Stimulated activated CD4-positive, alpha-beta T cell treated with anti-CD3 and anti-CD28 coated beads, Interleukin-4, amount 100 ng/mL, for 4 hours (primary cell): ENCODE measurements at places on chromosomes 7 and 10.

- DNase-seq = no peak
Measured at GRCh38 chr10:84224411-84225028, 824 bp downstream of the LRIT2 start.

GRCh38 chr7:129493555-129493954, 8.8 kb upstream of the SMKR1 start:
- DNase-seq = no peak

- DNase-seq = no peak
Measured at GRCh38 chr7:157559596-157560257, 222.9 kb downstream of the DNAJB6 start.

- DNase-seq = no peak
Measured at GRCh38 chr7:141511316-141511675, 39.9 kb upstream of the AGK start.

GRCh38 chr10:3192856-3193635, 20.5 kb upstream of the PITRM1 start:
- peak; percentile 37 for DNase-seq

DNA sequence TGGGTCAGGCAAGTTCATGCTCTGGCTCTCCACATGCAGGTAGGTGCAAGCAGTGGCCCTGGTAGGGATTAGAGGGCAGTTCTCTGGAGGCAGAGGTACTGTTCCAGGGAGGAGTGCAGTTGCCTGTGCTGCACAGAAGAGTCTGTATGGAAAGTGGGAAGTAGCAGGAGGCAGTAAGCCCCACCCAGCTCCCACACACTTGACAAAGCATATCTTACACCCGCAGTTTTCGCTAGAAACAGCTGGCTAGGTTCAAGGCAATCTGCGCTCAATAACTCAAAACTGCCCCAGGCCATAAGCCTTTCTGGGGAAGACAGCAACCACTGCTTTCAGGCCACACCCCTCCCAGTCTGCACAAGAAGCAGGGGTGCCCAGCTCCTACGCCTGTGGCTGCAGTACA, 33.1 kb upstream of the ARMC3 start:
- no peak for DNase-seq

DNA sequence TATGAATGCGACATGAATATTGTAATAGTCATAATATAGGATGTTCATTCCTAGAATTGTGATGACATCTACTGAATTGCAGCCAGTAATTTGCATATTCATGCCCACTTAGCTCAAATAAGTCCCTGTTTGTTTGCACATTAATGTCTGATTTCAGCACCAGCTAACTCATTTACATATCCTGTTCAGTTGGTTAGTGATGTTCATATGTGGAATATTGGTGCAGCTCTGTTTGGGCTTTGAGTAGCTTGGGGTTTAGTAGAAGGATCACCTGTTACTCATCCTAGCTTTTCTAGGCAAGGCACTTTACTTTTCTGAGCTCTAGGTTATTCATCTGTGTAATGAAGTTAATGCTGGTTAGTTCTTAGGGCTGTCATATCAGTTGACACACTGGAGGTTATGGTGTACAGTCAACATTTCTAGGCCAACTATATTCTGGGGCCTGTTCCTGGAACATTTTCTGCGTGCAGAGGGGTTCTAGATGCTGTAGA, 238.4 kb downstream of the EXOC4 start:
- DNase-seq = no peak

GRCh38 chr10:104242545-104242944, 10.4 kb upstream of the CFAP43 start:
- DNase-seq = no peak

- no peak for DNase-seq
Measured at GRCh38 chr7:113179313-113179712, 61.0 kb upstream of the SMIM30 start.

DNA sequence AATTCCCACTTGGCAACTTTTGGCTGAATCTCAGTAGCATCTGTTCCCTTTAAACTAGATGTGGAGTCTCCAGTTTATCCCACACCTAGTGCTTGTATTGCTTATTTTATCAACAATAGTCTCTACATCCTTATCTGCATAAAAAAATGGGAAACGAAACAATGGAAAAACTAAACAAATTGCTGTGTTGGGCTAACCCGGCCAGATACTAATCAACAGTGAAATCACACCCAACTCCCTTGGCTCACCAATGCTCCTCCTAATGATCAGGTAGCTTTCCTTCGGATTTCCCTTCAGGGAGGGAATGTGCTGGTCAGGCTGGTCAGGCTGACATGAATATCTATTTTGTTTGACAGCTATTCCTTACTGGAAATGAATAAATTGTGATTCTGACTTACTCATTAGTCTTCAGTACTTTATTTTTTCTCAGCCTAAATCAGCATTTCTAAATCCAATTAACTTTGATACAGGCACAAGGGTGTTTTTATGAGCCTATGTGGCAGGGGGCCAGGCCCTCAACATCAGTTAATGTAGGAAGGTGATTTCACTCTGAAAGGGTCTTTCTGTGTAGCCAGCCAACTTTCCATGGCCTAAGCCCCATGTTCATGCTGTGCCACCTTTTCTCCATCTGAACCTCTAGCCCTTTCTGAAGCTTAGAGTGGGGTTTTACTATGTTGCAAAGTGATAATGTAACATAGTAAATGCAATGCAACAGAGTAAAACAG, 170.5 kb upstream of the NPSR1 start:
- DNase-seq = no peak

DNA sequence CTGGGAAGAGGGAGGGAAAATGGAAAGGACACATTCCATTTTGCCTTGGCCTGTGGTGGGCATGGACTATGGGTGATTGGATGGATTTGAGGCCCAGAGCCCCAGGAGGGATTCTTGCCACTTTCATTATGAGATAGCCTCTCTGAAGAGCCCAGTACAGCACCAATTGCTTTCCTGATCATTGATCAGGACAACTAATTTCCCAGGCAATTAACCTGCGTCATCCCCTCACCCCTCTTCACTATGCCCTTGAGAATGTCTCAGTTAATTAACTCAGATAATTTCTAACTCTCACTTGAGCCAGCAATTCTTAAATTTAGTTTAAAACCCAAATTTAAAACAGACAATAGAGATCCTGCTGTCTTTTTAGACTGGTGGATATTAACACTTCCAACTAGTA, 13.5 kb upstream of the PLEKHA1 start:
- no peak for DNase-seq

DNA sequence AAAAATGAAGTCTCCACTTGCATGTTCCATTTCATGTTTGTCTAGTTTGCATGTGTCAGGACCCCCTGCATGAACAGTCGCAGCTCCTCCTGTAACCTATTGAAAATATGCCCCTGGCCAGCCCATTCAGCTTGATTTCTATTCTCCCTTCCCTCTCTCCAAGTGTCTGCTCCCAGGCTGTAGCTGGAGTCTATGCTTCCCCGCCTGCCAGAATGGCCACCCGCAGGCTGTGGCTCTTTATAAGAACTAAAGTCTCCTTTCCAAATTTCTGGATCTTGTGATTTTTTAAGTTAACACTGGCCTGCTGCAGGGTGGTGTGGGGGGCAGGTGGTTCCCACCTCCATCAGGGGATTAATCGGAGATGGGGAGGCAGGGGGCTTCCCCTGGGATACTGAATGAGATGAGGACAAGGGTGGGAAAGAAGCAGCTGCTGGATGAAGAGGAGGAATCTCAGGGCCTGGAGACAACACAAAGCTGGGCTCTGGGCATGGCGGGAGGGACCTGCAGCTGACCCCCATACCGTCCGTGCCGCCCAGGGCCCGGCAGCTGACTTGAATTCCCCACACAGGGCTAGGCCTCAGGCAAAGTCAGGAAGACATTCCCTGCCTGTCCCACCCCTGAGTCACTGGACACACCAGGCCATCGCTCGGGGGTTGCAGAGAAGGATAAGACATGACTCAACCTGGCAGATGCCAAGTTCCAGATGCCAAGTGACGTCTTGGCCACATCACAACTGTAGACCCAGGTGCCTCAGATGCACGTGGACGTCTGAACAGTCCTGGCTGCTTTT, 399.5 kb upstream of the FOXK1 start:
- DNase-seq = no peak

DNA sequence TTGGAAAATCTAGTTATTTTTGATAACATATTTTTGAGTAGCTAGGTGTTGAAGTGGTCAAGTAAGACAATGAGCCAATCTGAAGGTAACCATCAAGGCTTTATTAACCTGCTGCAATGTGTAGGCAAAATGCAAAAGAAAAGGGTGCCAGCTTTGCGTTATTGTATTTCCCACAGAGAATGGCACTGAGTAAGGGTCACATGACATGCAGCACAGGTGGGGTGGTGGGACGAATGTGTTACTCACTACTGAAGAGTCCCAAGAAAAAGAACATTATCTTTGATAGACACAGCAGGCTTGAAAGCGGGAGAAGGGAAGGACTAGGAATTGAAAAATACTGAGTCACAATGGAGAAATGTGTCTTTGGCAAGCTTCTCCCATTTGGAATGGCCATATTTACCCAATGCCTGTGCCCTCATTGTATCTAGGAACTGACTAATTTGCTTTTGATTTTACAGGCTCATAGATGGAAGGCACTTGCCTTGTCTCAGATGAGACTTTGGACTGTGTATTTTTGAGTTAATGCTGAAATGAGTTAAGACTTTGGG, 898.6 kb upstream of the POT1 start:
- DNase-seq = no peak

- peak; percentile 46 for DNase-seq
Measured at GRCh38 chr7:12403287-12404181, at the start of gene VWDE. Gene VWDE, minus strand, starts transcription at chr7:12403865. Its CDS starts 149 bp downstream, at chr7:12403716.

DNA sequence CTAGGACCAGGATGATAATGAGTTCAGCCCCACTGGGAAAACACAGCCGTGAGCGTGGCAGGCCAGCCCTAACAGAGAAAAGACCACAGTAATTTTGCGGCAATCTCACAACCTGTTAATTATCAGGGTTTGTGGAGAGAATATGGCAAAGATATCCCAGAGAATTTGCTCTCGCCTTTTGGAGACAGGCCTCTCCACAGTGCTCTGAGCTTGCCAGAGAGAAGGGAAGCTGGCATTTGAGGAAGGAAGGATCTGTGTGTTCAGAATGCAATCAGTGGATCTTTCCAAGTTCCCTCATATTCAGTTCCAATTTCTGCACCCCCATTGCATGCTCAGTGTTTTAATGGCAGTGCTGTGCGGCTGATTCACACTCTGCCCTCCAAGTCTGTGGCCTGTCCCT, 60.2 kb downstream of the PLPP4 start:
- DNase-seq = no peak

GRCh38 chr7:17929647-17930395, 10.5 kb downstream of the SNX13 start:
- DNase-seq = no peak

- no peak for DNase-seq
Measured at GRCh38 chr7:22793593-22794462, 28.8 kb downstream of the TOMM7 start.

GRCh38 chr7:33531888-33532287, 373.5 kb upstream of the BMPER start:
- no peak for DNase-seq

GRCh38 chr10:48330269-48330668, 23.8 kb downstream of the MAPK8 start:
- DNase-seq = no peak

- no peak for DNase-seq
Measured at GRCh38 chr10:70970830-70971229, 82.5 kb upstream of the PCBD1 start.

- DNase-seq = no peak
Measured at GRCh38 chr10:123912871-123913270, 21.3 kb upstream of the CPXM2 start.
